Brain pericyte (primary cell): ENCODE measurements at places on chromosomes 3 and 15.

DNA sequence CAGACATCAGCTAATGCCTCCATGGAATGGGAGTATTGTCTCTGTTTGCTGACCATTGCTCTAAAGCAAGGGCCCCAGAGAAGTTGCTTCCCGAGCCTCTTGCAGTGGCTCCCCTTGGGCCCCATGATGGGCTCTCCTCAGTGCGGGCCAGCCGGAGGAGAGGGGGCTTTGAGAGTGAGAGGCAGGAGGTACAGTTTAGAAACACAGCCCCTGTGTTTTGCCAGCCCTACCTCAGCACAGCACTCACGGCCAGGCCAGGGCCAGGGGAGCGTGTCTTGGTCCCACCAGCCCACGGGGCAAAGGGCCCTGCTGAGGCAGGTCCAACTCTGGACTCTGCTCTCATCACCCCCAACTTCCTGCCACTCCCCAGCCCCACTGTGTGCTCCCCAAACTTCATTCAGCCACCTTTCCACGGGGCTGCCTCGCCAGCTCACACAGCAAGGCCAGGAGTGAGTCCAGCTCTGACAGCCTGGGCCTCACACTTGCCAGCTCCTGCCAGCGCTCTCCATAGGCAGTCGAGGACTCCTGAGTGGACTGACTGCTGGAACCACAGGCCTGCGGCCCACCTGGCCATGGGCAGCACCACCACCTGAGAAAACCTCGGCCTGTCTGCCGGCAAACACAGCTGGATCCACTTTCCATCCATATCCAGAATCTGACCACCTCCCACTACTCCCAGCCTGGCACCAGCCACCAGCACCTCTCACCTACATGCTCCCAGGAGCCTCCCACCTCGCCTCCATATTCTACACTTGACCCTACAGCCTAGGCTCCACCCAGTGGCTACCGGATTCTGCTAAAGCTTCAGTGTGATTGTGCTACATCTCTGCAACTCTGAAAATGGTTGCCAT is 99.0 kb downstream of the TLE3 start:
- no peak for DNase-seq

GRCh38 chr3:65605876-65606432 is 432.8 kb downstream of the MAGI1 start:
- no peak for DNase-seq

- no peak for DNase-seq
Measured at GRCh38 chr3:119810018-119810435, 28.1 kb downstream of the NR1I2 start.

DNA sequence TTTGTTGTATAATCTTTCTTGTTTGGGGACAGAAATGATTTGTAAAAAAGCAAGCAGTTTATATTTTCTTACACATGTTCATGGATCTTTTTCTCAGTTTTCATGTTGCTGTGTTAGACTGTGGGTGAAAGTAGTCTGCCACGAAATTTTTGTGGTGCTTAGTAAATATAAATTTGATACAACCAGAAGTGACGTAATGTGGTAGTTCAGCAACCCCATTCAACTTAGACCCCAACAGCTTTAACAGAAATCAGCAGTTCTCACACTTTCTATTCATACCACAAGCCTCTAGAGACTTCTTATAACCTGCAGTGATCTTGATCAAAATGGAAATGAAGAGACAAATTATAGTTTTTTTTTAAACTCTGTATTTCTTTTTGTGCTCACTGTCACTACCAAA is 120.2 kb upstream of the IGSF10 start:
- DNase-seq: no peak

GRCh38 chr15:92683511-92683834 is 27.9 kb upstream of the FAM174B start:
- DNase-seq: no peak

- DNase-seq: no peak
Measured at GRCh38 chr3:72308641-72309040, 523.7 kb upstream of the PROK2 start.

DNA sequence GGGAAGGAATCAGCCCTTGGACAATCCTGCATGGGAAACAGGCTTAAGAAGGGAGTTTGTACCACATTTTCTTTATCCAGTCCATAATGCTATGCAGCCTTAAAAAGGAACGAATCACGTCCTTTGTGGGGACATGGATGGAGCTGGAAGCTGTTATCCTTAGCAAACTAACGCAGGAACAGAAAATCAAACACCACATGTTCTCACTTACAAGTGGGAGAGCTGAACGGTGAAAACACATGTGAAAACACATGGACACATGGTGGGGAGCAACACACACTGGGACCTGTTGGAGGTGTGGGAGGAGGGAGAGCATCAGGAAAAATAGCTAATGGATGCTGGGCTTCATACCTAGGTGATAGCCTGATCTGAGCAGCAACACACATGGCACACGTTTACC is 70.3 kb downstream of the OXNAD1 start:
- no peak for DNase-seq

GRCh38 chr3:58991026-58991425 is 58.8 kb downstream of the CFAP20DC start:
- no peak for DNase-seq
